ENCODE measurements at places on chromosomes 4 and X.
A peak's percentile ranks its signal among the peaks of the same experiment; 100 is the strongest.

DNA sequence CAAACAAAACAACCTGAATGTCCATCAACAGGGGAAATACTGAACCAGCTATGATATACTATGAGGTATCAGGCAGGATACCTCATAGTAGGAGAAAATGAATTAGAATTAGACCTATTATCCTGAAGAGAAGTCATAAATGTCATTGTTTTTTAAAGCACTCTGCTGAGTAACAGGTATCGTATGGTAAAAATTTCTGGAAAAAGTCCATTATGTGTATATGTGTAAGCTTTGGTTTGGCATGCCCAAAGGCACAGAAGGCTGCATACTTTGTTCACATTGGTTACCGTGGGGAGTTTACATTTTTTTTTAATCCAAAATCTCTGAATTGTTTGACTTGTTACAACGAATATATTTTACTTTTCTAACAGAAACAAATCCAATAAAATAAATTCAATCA is 70.5 kb downstream of the RPS3A start:
- no peak for DNase-seq

GRCh38 chrX:14505648-14506047 is 23.7 kb upstream of the GLRA2 start:
- DNase-seq, result no peak

GRCh38 chr4:73945674-73946449 is 36.0 kb downstream of the PF4 start:
- no peak for DNase-seq

GRCh38 chrX:113956936-113957335 is 627.0 kb upstream of the HTR2C start:
- no peak for DNase-seq

- peak; percentile 58 for DNase-seq
Measured at GRCh38 chr4:168587411-168588125, 90.7 kb downstream of the PALLD start.

- DNase-seq, result no peak
Measured at GRCh38 chrX:39633293-39633692, 464.5 kb downstream of the BCOR start.

GRCh38 chr4:107037199-107037584 is 1.1 kb upstream of the DKK2 start:
- peak; percentile 29 for DNase-seq

Measured in hepatic stellate cell (primary cell).